ENCODE measurements at places on chromosomes 13 and 19. TPM values are rescaled to one million over a fixed set of nuclear protein-coding genes. Genes with fewer than 3 reads are reported as not detected.

The OSCAR gene
- total RNA-seq = 6.8 TPM

The CGB1 gene
- total RNA-seq = not detected

The NPAS1 gene
- 3.6 TPM for total RNA-seq

The KIRREL2 gene
- 5.0 TPM for total RNA-seq

The KASH5 gene
- total RNA-seq = not detected

The DMRTC2 gene
- not detected for total RNA-seq

The TNFSF13B gene
- 1.4 TPM for total RNA-seq

The ZNF69 gene
- 9.5 TPM for total RNA-seq

The NLRP9 gene
- total RNA-seq = not detected

The RUBCNL gene
- total RNA-seq = not detected

The TINCR gene
- total RNA-seq = 2.3 TPM

The CCL25 gene
- total RNA-seq = not detected

The CLEC17A gene
- total RNA-seq = not detected

The LILRB5 gene
- 0.05 TPM for total RNA-seq

The COL4A1 gene
- total RNA-seq = 1.1 TPM

The ZNF534 gene
- total RNA-seq = not detected

The ATG4D gene
- total RNA-seq = 28.0 TPM

The ZNF829 gene
- total RNA-seq = 7.2 TPM

The MIR17HG gene
- total RNA-seq = 3.1 TPM

Data from Panc1 (cell line).